ENCODE measurements at places on chromosomes 2 and 18.

- no peak for DNase-seq
Measured at GRCh38 chr2:181484851-181485637, 27.9 kb downstream of the ITGA4 start.

- DNase-seq: no peak
Measured at GRCh38 chr2:169362118-169362893, at the start of gene LRP2. Gene LRP2 (minus strand): TSS chr2:169362534. CDS start chr2:169362399, 135 bp downstream.

GRCh38 chr2:101518578-101519492 lies 43.9 kb upstream of the RFX8 start:
- peak; percentile 71 for DNase-seq

GRCh38 chr2:68837861-68838341 lies 33.3 kb downstream of the BMP10 start:
- DNase-seq: no peak

- DNase-seq: no peak
Measured at GRCh38 chr2:15616429-15616828, 24.8 kb downstream of the DDX1 start.

DNA sequence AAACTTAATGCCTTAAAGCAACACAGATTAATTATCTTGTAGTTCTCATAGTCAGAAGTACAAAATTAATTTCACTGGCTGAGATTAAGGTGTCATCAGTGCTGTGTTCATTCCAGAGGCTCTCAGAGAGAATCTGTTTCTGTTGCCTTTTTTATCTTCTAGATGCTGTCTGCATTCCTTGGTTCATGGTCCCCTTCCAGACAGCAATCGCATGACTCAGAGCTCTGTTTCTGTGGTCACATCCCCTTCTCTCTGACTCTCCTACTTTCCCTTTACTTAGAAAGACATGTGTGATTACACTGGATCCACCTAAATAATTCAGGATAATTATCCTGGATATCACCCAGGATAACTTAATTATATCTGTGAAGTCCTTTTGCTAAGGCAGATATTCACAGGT lies 148.6 kb downstream of the MAIP1 start:
- DNase-seq: no peak

All from G401 (cell line).